AG08395 (cell line): ENCODE measurements at places on chromosomes 4 and X.

- no peak for DNase-seq
Measured at GRCh38 chr4:165502916-165503907, 124.4 kb downstream of the CPE start.

DNA sequence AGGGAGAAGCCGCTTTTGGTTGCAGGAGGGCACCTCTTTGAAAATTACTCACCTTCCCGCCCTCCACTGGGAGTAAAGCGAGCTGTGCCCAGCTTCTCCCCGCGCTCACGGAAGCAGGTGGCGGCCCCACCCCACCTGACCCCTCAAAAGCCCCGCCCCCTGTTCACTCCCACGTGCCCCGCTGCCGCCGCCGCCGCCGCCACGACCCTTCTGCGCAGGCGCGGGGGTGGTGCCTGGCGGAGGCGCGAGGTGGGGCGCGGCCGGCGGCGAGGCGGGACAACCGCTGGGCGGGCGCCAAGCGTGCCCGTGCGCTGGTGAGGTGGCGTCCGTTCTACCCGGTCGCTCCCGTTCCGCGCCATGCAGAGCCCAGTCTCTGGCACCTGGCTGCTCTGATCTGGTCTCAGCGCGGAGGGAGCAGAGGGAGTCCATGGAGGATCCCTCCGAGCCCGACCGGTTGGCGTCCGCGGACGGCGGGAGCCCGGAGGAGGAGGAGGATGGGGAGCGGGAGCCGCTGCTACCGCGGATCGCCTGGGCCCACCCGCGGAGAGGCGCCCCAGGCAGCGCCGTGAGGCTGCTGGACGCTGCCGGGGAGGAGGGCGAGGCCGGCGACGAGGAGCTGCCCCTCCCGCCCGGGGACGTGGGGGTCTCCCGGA, at the start of gene PI4K2B:
TSS of gene PI4K2B (plus strand) at position 297 of the 653 bp plus-strand sequence. CDS start at position 428, 131 bp downstream.
- DNase-seq, result peak; percentile 95

- DNase-seq, result no peak
Measured at GRCh38 chr4:113469926-113470325, 291.6 kb downstream of the CAMK2D start.

GRCh38 chrX:345020-345925, 26.7 kb upstream of the GTPBP6 start:
- no peak for DNase-seq

DNA sequence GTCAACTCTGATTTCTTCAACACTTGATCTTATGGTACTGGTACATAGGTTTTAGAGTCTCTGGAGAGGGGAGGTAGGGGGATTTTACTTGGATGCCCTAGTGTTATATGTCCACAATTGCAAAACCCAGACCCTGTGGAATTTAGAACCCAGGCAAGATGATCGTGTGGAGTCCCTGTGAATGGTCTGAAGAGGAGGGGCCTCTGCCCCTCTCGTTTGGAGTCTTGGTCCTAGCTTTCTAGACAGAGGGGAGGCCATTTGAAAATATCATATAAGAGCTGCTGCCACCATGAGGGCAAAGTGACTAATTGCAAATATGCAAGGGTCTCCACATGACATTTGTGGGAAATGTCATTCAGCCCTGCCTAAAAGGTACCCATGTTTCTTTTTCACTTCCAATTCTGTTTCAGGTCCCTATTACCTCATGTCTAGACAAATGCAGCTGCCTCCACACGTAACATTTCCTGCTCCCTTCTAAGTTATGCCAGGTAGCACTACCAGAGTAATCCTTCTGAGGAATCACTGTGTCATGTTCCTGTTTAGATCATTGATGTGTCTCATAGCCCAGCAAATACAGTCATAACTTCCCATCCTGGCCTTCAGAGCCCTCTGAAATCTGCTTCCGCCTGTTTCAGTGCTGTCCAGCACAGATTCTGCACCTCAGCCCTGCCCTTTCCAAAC, 126.8 kb downstream of the KLHL8 start:
- DNase-seq, result peak; percentile 62

DNA sequence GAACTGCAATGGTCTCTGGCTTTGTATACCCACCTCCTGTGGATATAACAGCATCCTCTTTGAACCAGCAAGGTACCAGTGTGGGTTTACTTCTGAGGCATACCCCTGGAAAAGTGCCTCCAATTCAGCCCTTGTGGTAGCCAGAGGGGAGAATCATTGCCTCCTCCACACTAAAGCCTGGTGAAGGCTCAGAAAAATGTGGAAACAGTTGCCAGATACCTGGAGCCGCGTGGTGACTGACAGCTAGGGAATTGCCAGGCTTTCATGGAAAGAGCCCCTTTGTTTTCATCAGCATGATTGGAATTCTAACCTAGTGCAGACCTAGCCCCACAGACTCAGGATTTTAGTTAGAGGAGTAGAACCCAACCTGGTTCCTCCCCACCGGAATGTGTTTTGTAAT, 168.6 kb upstream of the KLF3 start:
- DNase-seq, result no peak

DNA sequence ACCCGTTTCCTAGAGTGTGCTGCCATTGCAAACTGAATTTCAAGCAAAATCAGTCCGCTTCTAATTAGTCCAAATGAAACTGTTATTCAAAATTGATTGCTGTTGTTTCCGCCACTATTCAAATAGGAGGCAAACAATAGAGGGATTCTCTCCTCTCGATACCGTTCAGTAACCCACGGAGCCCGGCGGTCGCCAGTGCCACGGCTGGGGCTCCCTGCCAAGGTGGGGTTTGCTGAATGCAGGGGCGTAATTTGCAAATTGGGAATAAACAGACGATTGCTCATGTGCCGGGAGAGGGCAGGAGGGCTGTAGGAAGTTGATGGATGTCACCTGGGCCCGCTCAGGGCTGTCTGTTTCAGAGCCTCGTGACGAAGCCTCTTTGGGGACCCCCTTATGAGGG, 8.8 kb downstream of the ADRA2C start:
- no peak for DNase-seq

DNA sequence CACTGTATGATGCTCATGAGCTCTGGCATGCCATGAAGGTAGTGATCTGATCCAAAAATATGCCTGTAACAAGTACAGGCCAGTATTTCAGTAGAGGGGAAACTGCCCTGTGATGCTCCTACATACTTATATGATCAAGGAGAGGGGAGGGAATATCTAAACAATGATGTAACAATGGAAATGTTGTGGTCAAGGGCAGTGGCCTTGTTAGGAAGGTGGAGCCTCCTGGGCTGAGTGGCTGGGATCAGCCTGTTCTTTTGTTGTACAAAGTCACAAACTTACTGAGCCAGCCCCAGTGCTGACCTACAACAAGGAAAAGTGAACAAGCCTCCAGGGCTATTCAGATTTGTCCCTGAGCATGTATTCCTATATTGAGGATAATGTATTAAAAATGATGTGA, 70.3 kb downstream of the ANXA10 start:
- DNase-seq, result no peak

DNA sequence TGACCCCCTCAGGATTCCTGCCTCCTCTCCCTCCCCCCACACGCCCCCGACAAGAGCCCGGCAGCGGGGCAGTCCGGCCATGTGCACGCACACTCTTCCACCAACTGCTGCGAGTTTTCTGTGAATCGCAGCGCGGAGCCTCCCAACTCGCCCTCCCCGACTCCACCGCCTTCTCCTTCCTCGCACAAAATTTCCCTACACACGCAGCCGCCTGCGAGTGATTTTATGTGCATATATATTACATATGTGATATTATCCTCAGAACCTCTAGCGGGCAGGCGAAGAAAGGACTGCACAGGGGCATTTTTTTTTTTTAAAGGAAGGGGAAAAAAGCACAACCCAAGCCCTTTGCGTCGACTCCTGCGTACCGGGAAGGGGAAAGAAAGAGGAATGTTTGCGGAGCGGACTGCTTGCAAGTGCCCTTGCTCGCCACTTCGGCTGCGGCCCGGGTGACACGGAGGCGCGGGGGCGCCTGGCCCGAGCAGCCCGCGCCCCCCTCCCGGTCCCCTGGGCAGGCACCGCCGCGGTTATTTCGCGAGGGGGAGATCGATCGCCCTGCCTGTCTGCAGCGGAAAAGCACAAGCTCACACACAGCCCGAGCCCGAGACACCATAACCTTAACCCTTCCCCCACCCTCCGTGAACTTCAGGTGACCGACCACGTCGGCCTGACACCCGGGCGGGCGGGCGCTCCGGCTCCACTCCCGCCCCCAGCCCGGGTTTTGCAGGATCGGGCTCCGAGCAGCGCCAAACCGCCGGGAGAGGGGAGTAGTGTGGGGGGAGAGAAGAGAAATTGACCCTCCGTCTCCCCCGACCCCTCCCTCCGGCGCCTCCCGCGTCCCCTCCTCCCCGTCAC, 2.3 kb downstream of the ZNF827 start:
- peak; percentile 58 for DNase-seq

DNA sequence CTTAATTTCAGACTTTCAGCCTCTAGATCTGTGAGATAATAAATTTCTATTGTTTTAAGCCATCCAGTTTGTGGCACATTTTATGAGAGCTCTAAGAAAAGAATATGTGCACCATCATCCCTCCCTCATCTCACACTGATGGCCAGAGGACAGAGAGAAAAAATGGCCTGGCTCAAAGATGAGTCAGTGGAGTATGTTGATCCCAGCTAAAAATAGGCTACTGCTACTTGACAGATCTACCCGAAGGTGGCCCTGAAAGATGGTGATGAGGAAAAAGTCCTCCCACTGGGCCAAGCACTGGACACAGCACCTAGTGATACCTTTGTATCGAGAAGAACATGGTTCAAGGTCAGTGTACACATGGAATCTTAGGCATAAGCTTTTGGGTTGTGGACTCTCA, 38.2 kb upstream of the DCTD start:
- DNase-seq, result peak; percentile 56

- DNase-seq, result no peak
Measured at GRCh38 chr4:168421671-168422070, 58.6 kb downstream of the DDX60L start.

GRCh38 chrX:16186380-16187007, 19.2 kb downstream of the MAGEB17 start:
- no peak for DNase-seq

DNA sequence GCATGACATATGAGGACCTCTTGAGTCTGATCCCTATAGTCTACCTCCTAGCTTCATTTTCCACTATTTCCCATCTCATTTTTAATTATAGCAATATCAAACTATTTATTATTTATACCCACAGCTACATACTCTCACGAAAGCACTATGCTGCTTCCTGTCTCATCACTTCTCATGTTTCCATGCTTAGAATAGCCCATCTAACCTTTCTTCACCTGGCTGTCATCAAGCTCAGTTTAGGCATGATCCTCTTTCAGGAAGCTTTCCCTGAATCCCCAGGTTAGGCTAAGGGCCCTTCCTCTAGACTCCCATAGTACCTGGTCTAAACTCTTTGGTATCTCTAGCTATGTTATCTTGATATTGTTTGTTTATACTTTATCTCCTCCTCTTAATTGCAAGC, 137.8 kb downstream of the TBC1D19 start:
- no peak for DNase-seq

DNA sequence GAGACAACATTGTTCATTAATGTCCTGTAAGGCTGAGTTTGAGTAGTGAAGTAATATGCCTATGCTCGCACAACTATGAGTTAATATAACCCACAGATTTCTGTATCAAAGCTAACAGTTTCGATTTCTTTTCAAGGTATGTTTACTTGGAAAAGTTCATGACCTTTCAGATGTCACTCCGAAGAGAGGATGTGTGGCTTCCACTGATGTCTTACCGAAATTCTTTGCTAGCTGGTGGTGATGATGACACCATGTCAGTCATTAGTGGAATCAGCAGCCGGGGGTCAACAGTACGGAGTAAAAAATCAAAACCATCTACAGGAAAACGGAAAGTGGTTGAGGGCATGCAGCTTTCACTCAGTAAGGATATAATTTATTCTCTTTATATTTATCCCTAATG, 124.9 kb downstream of the STAG2 start:
- no peak for DNase-seq

DNA sequence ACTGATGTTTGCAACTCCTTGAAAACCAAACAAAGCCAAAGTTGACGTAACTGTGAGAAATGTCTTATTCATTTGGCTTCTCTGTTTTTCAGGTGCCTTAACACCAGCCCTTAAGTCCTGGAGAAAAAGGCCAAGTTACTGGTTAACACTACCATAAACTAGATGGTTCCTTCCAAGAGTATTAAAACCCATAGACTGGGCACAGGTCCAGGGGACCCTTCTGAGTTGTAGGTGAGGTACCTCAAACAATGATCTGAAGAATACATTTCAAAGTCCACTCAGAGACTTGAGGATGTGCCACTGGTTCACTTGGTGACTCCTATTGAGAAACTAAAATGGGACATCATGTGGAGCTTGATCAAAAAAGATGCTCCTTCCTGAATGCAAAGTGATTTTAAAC, 87.0 kb downstream of the NKX6-1 start:
- DNase-seq, result no peak

DNA sequence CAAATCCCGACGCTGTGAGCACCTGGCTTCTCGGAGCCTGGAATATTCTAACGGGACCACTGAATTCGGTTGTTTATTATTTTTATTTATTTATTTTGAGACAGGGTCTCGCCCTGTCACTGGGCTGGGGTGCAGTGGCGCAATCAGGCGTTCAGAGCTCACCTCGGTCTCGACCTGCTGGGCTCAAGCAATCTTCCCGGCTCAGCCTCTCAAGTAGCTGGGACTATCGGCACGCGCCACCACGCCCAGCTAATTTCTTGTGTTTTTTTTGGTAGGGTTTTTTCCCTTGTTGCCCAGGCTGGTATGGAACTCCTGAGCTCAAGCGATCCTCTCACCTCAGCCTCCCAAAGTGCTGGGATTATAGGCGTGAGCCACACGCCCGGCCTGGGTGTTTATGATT, 21.5 kb upstream of the S100P start:
- DNase-seq, result no peak

DNA sequence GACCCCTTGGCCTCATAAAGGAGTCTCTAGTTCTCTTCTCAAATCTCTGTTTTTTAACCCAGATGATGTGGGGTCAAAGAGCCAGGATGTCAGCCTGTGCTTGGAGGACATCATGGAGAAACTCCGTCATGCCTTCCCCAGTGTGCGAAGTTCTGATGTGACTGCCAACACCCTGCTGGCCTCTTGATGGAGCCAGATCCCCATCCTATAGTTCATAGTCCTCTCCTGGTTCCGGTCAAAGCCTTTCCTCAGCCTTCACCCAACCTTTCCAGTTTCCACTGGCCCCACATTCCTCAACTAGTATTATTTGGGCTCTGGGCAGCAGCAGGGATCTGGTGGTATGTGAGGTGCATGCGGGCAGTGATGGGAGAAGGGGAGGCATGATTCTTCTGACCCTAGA, 30.7 kb downstream of the TAF7L start:
- peak; percentile 29 for DNase-seq

DNA sequence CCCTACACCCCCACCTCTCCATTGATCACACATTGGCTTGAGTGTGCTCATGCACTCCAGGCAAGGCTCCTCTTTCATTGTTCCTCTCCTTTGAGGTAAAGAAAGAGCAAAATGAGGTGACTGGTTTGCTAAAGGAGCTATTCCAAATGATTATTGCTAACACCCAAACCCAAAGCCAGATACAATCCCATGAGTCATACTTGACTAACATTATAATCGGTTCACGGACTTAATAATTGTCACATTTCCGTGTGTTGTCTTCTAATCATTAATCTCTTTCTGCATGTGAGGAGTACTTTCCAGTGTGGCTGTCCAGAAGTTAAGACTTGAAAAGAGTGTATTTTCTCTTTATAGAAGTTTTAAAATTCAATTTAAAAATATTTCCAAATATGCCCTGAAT, 174.3 kb upstream of the SFRP2 start:
- DNase-seq, result no peak

- DNase-seq, result no peak
Measured at GRCh38 chr4:150379454-150379853, 202.5 kb upstream of the MAB21L2 start.
